ENCODE measurements at places on chromosomes 3 and 15. TPM values are rescaled to one million over a fixed set of nuclear protein-coding genes. Genes with fewer than 3 reads are reported as not detected.

GRCh38 chr3:169539856-169540255, 123.7 kb downstream of the MECOM start:
- no peak for DNase-seq

DNA sequence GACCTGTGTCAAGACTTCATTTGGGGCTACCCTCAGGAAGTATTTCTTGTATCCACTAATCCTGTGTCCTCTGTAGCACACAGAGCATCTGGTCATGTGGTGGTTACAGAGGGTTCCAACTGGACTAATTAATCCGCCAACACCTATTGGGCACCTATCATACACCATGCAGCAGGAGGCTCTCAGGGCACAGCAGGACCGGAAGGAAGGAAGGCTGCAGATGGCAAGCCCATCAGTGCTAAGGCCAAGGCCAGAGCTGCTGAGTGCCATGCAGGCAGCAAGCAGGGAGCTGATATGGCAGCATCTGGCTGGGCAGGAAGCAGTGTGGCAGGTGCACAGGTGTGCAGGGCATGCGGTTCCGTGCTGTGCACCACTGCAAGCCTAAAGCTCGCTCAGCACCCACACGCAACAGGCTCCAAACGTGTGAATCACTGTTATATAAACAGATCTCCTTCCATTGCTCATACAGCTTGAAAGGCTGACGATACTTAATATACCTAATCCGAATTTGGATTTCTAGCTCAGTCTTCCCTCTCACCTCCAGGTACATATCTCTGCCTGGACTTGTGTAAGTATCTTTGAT, 64.4 kb upstream of the SNRPA1 start:
- DNase-seq, result no peak

DNA sequence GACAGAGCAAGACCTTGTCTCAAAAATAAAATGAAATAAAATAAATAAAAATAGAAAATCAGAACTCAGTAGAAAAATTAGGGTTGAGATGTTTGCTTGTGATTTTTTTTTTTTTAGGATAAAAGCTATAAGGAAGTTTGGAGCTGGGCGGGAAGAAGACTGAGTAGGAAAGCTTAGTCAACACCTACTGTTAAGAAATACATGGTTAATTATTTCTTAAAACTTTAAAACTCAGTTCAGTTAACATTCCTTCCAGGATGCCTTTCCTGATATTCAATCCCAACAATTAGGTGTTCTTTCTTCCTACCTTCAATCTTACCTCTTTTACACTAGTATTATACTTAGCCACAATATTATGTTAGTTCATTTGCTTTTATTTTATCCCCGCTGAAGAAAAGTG, 246.2 kb downstream of the LSAMP start:
- no peak for DNase-seq

DNA sequence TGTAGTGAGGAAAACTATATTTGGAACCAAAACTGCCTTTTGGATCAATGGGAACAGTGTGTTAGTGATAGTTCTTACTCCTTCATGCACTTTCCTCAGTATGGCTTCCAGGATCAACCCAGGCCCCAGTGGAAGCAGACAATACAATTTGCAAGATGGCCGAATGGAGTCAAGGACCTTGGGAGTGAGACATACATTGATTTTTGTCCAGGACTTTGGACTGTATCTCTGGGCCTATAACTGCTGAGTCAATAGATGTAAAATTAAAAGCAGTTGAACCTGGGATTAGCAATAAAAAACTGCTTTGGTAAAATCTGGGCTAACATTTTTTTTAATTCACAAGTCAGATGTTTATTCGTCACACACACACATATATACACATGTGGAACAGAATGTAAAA, 1.8 kb downstream of the ARRDC4 start:
- DNase-seq, result no peak

GRCh38 chr15:83356501-83357399, 72.3 kb upstream of the BNC1 start:
- no peak for DNase-seq

DNA sequence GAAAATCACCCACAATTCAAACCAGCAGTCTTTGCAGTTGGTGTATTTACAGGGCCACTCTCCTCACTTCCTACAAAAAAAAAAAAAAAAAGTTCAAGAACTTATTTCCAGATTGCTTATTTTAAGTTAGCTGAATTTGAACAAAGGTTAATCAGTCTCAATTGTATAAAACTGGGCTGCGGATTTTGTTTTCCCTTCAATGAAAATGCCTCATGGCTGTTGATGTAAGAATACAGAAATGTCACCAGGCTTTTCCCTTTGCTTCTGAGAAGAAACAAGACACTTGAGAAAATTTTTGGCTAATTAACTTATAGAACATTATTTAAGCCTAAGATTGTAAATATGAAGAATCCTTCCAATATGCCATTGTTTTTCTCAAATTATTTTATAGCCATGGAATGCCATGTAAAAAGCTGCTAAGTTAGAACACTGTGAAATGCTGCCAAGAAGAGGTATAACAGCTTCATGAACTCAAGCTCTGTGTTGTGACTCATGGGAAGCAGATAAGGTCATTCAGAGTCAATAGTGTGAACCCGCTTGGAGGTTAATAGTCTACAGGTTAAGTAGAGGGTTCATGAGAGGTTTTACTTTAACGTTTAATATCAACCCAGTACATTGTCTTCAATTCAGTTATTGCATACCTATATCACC, 84.3 kb upstream of the ABI3BP start:
- DNase-seq, result no peak

Gene STRIT1
- polyA plus RNA-seq, result 1,075 TPM

GRCh38 chr3:108131475-108132134, 40.8 kb upstream of the CD47 start:
- DNase-seq, result no peak

Gene ATOSA
- 129 TPM for polyA plus RNA-seq

GRCh38 chr15:31472636-31473384, 146.2 kb downstream of the KLF13 start:
- DNase-seq, result no peak

- no peak for DNase-seq
These were observed 459.2 kb upstream of the ALCAM start for GRCh38 chr3:104907507-104907906.

DNA sequence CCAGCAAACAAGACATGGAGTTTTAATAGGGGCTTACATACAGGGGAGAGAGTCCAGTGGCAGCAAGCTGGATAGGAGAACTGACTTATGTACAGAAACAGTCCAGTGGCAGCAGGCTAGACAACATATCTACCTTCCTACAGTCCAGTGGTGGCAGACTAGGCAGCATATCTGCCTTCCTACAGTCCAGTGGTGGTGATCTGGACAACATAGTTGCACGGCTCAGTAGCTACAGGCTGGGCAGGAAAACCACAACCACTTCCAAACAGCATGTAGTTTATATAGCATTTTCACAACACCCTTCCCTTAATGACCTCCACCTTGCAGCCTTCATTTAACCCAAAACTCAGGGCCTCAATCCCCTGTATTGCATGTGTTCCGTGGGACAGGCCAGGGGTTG, 181.3 kb upstream of the EIF1B start:
- no peak for DNase-seq

DNA sequence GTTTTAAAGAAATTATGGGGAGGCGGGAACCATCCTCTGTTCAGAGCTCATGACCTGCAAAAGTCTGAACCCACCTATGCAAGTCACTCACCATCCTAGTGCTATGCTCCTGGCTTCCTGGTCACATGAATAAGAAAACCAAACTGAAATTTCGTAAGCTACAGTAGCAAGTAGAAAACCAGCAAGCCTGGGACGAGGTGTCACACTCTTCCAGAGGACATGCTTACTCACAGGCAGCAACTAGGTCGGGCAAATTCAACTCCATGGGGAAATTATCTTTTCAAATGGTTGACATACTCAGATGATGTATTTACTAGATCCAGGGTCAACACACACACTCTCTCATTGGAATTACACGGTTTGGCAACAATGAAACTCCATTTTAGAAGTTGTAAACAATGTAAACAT, 31.3 kb downstream of the LDHAL6B start:
- no peak for DNase-seq

Gene RYR3
- 3.2 TPM for polyA plus RNA-seq

DNA sequence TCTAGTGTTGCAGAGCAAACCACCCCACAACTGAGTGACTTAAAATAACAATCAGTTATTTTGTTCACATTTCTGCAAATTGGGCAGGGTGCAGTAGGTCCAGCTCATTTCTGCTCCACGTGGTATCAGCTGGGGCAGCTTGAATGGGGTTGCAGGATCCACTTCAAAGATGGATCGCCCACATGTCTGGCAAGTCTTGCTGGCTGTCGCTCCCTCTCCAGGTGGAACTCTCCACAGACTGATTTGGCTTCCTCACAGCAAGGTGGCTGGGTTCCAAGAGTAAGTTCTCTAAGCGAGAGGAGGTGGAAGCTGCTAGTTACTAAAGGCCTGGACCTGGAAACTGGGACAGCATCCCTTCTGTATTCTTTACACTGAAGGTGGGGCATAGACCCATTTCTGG, 213.3 kb downstream of the SLC9A9 start:
- DNase-seq, result no peak

DNA sequence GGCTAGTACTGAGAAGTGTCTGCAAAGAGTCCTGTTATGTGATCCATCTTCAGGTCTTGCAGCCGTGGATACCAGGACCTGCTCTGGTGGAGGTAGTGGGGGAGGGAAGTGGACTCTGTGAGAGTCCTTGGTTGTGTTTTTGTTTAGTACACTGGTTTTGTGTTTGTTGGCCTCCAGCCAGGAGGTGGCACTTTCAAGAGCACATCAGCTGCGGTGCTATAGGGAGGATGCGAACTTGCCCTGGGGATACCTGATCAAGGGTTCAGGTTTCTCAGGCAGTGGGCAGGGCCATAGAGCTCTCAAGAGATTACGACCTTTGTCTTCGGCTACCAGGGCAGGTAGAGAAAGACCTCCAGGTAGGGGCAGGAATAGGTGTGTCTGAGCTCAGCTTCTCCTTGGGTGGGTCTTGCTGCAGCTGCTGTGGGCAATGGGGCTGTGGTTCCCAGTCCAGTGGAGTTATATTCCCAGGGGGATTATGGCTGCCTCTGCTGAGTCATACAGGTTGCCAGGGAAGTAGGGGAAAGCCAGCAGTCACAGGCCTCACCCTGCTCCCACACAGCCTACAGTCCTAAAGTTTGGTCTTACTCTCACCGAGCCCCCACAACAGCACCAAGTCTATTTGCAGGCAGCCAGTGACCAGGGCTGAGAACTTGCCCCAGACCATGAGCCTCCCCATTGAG, 132.8 kb upstream of the NPHP3 start:
- DNase-seq, result no peak

Gene SLC6A11
- 0.06 TPM for polyA plus RNA-seq

DNA sequence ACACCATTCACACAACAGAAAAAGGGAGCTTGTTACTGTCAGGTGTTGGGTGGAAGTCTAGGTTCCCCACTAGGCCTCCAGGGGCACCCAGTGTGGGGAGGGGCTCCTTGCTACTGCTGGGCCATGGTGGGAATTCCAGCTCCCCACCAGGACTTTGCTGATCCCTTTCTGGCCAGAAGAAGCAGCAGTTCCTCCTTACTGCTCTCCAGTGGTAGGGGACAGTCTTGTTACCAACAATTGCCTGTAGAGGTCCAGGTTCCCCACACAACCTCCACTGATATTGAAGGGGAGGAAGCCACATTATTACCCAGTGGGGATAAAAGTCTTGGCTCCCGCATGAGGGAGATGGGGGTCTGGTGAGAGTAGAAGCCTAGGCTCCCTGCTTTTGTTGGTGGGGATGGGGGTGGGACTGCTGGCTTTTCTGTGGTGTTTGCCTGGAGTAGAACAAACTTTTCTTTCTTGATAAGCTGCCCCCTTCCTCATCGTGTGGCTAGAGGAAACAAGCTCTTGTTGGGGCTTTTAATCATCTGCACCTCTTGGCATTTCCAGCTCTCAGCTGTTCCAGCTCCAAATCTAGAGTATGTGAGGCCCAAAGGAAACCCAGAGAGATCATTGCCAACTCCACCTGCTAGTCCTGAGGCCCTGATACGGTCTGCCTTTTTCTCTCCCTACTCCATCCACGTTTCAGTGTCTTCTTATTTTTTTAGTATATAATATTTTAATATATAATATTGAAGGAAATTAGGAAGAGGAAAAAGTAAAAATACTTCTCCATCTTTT, 824.2 kb downstream of the AGBL1 start:
- no peak for DNase-seq

Gene SPINT1
- 0.03 TPM for polyA plus RNA-seq

DNA sequence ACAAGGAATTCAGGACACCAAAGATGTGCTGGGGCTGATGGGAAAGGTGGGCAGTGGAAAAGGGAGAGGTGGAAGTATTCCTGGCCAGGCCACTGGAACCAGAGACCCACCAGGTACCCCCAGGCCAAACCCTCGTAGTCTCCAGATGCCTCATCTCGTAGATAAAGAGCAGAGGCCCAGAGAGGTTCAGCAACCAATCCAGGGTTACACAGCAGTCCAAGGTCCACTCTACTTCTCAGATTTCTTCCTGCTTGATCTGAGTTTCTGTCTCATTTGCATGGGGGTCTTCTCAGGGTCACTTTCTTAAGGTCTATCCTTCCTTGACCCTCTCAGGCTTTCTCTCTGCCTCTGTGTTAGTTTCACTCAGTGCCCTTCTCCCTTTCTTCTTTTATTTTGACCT, 5.1 kb downstream of the TTC21A start:
- no peak for DNase-seq

DNA sequence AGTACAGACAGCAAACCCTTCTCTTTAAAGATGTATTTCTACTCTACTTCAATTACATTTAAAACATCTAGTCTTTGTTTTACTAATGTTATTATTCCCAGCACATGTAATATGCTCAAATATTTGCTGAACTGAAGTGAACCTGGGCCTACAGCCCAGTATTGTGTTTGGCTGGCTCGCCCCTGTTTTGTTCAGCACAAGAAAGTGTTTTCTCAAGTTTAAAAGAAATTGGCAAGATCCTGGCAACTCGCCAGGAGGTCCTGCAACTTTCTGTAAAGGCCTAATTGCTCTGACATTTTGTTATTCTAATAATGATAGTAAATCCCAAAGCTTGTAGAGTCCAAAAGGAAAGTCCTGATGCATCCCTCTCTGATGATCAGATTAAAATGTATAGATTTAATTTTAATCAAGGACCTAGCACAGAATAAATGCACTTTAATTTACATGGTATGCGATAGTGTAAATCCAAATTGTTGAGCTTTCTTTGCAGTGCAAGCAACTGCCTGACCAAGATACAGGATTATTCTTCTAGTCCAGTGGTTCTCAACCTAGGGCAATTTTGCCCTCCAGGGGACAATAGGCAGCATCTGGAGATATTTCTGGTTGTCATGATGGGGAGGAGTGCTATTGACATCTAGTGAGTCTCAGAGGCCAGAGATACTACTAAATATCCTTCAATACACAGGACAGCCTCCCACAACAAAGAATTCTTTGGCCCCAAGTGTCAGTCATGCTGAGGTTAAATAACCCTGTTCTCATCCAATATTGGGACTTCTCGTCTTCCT, 35.7 kb upstream of the TMOD3 start:
- DNase-seq, result peak; percentile 59

GRCh38 chr15:61295239-61295638, 66.1 kb upstream of the RORA start:
- DNase-seq, result no peak
